Activated T-helper 2 cell treated with anti-CD3 and anti-CD28 coated beads, Interferon-gamma antibody, Interleukin-2, Interleukin-4, amounts not matched to agents 10 μg/mL and 5 μg/mL and 100 μg/mL, durations not matched to agents 14 hours and 24 hours and 36 hours (primary cell): ENCODE measurements at places on chromosomes 7 and 10.
A peak's percentile ranks its signal among the peaks of the same experiment; 100 is the strongest.

- H3K27me3 ChIP-seq: no peaks in the 10 kb centered on the region
- DNase-seq: no peak
- no peak overlapping the region for H3K4me3 ChIP-seq
- peaks cover 18% of the 10 kb centered on the region for H3K4me1 ChIP-seq
Measured at GRCh38 chr10:7378602-7379403, 32.0 kb downstream of the SFMBT2 start.

DNA sequence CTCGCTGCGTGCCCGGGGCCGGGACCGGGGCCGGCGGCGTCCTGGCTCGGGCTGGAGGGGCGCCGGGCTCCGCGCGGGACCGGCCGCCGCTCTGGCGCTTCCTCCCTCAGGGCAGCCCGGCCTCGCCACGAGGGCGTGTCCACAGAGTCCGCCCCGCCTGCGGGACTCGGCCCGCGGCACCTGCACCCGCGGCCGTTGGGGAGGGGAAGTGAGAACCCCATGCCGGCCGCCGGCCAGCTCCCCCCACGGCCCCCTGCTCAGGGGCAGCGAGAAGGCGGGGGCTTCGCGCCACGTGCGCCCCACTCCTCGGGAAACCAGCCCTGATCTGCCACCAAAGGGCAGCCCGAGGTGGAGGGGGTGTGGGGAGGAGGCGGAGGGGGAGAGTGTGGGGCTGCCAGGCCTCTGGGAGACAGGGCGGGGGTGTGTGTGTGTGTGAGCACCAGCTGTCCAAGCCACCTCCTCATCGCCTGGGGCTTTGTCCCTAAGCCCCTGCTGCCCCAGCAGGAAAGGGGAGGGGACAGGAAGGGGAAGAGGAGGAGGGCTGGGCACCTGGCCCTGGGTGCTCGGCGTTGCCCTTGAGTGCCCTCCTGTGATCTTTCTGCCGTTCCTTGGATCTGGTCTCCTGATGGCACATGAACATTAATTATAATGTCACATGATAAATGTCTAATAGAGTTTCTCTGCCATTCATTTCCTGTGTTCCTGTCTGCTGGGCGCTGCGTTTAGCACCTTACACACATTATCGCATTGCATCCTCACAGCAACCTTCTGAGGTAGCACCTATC, at the start of gene PIK3AP1:
TSS of gene PIK3AP1 (minus strand) at position 93 of the 785 bp plus-strand sequence. CDS start 120 bp downstream, outside the sequence.
- peak; percentile 28 for DNase-seq
- peaks cover 25% of the 10 kb centered on the region for H3K27me3 ChIP-seq
- peaks cover 3% of the 10 kb centered on the region for H3K36me3 ChIP-seq
- H3K4me1 ChIP-seq: peaks cover 30% of the 10 kb centered on the region

GRCh38 chr7:31134246-31135188, 82.4 kb downstream of the ADCYAP1R1 start:
- H3K27me3 ChIP-seq: no peaks in the 10 kb centered on the region
- peaks cover 2% of the 10 kb centered on the region for H3K4me1 ChIP-seq
- peak; percentile 14 for DNase-seq
- no peak overlapping the region for H3K27ac ChIP-seq
- no peaks in the 10 kb centered on the region for H3K36me3 ChIP-seq

DNA sequence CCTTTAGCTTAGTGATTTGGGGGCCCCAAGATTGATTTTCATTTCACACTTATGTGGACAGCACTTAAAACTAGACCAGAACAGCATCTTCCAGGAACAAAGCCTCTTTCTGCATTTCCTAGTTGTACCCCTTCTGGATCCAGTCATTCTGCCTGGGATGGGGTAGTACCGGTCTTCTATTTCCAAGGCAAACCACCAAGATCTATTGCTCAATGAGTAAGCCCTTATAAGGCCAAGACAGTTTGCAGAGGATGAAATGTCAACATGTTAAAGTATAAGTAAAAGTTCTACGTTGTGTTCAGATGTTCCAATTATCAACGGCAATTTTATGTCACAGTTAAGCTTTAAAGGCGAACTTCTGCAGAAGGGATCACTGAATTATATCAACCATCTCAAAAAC, 106.9 kb upstream of the ZNF746 start:
- DNase-seq: no peak
- H3K27me3 ChIP-seq: no peaks in the 10 kb centered on the region
- peaks cover 86% of the 10 kb centered on the region for H3K36me3 ChIP-seq
- H3K4me1 ChIP-seq: peaks cover 25% of the 10 kb centered on the region
- H3K27ac ChIP-seq: no peak overlapping the region

DNA sequence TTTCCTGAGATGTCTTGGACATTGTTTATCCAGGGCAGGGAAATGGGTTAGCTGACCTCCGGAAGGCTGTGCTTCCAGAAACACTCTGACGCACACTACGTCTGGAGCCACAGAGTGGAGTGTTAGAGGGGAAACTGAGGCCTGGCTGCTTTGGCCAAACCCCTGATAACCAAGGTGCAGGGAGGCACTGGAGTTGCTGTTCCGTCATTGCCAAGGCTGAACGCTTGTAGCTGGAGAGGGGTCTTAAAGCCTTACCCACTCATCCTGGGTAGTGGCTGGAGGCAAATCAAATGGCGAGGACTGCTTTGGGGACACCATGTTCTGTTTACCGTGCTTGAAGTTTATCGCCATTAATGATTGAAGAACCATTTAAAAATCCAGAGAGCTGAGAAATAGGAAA, 604.1 kb upstream of the FOXK1 start:
- no peak overlapping the region for H3K27ac ChIP-seq
- DNase-seq: no peak
- H3K4me3 ChIP-seq: no peak overlapping the region

GRCh38 chr7:25726781-25727311, 425.2 kb upstream of the NFE2L3 start:
- H3K27me3 ChIP-seq: no peaks in the 10 kb centered on the region
- no peak overlapping the region for H3K27ac ChIP-seq

DNA sequence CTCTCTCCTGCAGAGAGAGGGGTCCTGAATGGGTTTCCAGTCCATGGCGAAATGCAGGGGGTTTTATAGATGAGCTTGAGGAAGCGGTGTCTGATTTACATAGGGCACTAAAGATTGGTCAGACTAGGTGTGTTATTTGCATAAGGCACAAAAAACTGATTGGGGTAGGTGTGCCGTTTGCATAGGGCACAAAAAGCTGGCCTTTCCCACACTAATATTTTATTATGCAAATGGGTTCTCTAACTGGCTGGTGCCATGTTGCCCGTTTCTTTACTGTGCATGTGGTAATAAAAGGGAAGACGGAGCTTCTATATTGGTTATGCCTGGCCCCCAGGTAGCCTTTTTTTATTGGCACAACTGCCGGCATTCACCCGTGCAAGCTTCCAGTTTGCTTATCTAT, 50.2 kb downstream of the MALRD1 start:
- H3K4me3 ChIP-seq: no peak overlapping the region
- H3K27ac ChIP-seq: no peak overlapping the region
- no peaks in the 10 kb centered on the region for H3K4me1 ChIP-seq
- no peaks in the 10 kb centered on the region for H3K36me3 ChIP-seq
- DNase-seq: no peak

DNA sequence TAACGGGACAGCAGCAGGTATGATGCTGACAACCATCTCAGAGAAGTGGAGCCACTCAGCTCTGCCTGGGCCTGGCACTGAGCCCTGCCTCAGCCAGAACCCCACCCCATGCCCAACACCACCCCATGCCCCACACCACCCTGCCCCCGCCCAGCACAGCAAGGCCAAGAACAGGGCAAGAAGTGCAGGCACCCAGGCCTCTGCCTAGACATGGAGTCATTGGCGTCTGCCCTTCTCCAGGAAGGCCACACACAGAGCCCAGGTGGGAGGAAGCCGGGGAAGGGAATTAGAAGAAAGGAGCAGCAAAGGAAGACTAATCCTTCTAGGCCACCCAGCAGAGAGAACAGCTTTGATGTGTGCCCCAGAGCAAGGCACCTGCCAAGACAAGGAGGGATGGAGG, 18.9 kb downstream of the CAMK2G start:
- no peak overlapping the region for H3K27ac ChIP-seq
- no peaks in the 10 kb centered on the region for H3K27me3 ChIP-seq
- H3K4me3 ChIP-seq: no peak overlapping the region
- H3K4me1 ChIP-seq: peaks cover 43% of the 10 kb centered on the region
- H3K36me3 ChIP-seq: peaks cover 56% of the 10 kb centered on the region
- DNase-seq: no peak

DNA sequence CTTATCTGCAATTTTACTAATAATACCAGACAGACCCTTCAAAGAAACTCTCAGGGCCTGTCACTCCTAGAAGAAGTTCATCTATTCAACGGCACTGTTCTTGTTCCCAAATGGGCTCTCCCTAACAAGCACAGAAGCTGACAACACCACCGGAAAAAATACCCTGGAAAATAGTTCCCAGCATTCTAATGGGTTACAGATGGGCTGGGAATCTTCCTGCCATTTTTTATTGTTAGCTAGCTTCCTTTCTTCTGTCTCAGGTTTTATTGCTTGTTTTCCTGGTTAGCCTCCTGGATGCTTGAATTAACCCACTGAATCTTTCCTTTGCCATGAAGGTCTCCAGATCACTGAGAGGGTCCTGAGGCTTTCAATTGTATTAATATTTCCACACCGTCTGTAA, 689.8 kb upstream of the NRP1 start:
- no peaks in the 10 kb centered on the region for H3K27me3 ChIP-seq
- H3K4me3 ChIP-seq: no peak overlapping the region
- H3K4me1 ChIP-seq: no peaks in the 10 kb centered on the region
- no peaks in the 10 kb centered on the region for H3K36me3 ChIP-seq
- DNase-seq: no peak

- H3K4me1 ChIP-seq: no peaks in the 10 kb centered on the region
- H3K27me3 ChIP-seq: no peaks in the 10 kb centered on the region
- no peak for DNase-seq
- H3K27ac ChIP-seq: no peak overlapping the region
Measured at GRCh38 chr7:98964596-98964995, 86.3 kb downstream of the TRRAP start.

- H3K36me3 ChIP-seq: no peaks in the 10 kb centered on the region
- no peak for DNase-seq
- no peaks in the 10 kb centered on the region for H3K27me3 ChIP-seq
- H3K4me1 ChIP-seq: peaks cover 41% of the 10 kb centered on the region
- no peak overlapping the region for H3K4me3 ChIP-seq
Measured at GRCh38 chr10:3485057-3485686, 299.8 kb downstream of the KLF6 start.

- H3K36me3 ChIP-seq: no peaks in the 10 kb centered on the region
- H3K27ac ChIP-seq: no peak overlapping the region
- peaks cover 22% of the 10 kb centered on the region for H3K27me3 ChIP-seq
- no peak overlapping the region for H3K4me3 ChIP-seq
- no peak for DNase-seq
Measured at GRCh38 chr7:143018931-143019330, 8.0 kb downstream of the OR9A2 start.

GRCh38 chr7:47771336-47771989, 176.8 kb downstream of the PKD1L1 start:
- no peak overlapping the region for H3K27ac ChIP-seq
- H3K4me3 ChIP-seq: no peak overlapping the region
- DNase-seq: no peak
- H3K27me3 ChIP-seq: no peaks in the 10 kb centered on the region
- no peaks in the 10 kb centered on the region for H3K4me1 ChIP-seq

DNA sequence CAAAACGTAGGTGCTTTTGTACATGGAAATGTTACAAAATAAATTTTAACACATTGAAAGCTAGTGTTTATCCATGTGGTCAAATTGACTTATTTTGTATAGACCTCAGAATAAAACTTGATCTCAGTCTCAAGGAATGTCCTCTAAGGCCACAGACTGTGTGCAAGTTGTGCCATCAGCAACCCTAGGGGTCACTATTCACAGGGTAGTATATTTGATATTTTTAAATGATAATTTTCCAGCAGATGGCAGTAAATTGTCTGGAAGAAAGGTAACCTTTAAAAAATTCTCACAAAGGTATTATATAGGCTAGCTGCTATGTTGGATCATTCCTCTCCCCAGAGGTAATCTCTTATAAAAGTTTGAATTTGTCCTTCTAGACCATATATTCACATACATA, 12.9 kb upstream of the SNX10 start:
- H3K36me3 ChIP-seq: no peaks in the 10 kb centered on the region
- DNase-seq: no peak
- no peak overlapping the region for H3K27ac ChIP-seq
- H3K4me1 ChIP-seq: peaks cover 16% of the 10 kb centered on the region
- no peak overlapping the region for H3K4me3 ChIP-seq

GRCh38 chr10:117413928-117414618, 38.8 kb upstream of the PDZD8 start:
- no peaks in the 10 kb centered on the region for H3K4me1 ChIP-seq
- H3K36me3 ChIP-seq: no peaks in the 10 kb centered on the region
- DNase-seq: no peak
- no peak overlapping the region for H3K4me3 ChIP-seq
- H3K27me3 ChIP-seq: peaks cover 16% of the 10 kb centered on the region
- H3K27ac ChIP-seq: no peak overlapping the region

DNA sequence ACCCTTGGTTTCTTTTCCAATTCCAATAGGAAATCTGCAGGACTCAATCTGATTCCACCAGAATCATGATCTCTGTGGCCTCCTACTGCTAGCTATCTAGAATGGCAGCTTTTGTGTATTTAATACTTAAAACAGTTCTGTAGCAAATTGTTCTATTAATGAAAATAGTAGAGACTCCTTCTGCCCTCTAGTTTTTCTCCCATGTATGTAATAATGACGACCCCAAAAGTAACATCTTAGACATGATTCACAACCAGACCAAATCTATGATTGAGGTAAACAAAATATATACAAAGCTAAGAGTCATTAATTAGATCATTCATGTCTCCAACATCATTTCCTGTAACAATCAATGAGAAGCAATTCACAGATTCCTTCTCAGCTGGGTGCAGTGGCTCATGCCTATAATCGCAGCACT, 259.1 kb upstream of the MKLN1 start:
- DNase-seq: no peak
- H3K4me3 ChIP-seq: no peak overlapping the region

DNA sequence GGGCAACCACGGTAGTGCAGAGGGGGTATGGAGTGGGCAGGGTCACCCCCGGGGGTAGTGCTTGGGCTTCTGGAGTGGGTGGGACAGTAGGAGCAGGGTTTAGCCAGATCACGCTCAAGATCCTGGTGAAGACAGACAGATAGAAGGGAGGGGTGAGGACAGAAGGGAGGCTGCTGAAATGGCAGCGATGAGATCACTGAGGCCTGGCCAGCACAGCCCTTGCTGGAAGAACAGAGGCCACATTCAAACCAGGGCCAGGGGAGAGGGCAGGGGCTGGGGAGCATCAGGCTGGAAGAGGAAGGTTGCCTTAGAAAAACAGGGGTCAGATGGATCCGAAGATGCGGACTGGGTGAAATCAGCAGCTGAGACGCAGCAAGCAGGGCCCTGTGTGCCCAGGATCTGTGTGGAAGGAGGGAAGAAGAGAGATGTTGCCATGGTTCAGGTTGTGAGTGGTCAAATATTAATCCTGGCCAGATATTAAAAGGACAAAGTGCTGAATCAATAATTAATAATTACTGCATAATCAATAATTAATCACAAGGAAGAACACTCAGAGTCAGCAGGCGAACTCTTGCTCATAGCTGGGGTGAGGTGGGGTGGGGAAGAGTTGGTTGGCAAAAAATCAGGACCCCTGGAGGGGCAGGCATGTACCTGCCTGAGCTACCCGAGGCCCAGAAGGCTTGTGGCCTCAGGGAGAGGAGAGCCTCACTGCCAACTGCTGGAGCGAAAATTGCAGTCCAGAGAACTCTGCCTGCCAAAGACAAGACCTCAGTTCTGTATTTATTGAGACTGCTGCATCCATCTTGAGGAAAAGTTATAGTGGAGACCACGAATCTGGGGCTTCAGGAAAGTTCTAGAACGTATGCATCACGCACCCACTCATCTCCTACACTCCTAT, 105.7 kb downstream of the GRB10 start:
- no peak overlapping the region for H3K4me3 ChIP-seq
- peaks cover 5% of the 10 kb centered on the region for H3K27me3 ChIP-seq
- H3K4me1 ChIP-seq: peaks cover 4% of the 10 kb centered on the region
- no peak for DNase-seq
